Left lung (tissue), 14 donors: ENCODE measurements at places on chromosomes 6 and 20. TPM values are rescaled to one million over a fixed set of nuclear protein-coding genes. Genes with fewer than 3 reads are reported as not detected.
A peak's percentile ranks its signal among the peaks of the same experiment; 100 is the strongest.

The SRSF12 gene
- 8.8 TPM for polyA plus RNA-seq

The BPIFB1 gene
- 0.15 TPM for polyA plus RNA-seq

The LINC00237 gene
- not detected for polyA plus RNA-seq

The SCUBE3 gene
- 4.6 TPM for polyA plus RNA-seq

The CALHM5 gene
- 5.8 TPM for polyA plus RNA-seq

The YIPF3 gene
- 137 TPM for polyA plus RNA-seq

DNA sequence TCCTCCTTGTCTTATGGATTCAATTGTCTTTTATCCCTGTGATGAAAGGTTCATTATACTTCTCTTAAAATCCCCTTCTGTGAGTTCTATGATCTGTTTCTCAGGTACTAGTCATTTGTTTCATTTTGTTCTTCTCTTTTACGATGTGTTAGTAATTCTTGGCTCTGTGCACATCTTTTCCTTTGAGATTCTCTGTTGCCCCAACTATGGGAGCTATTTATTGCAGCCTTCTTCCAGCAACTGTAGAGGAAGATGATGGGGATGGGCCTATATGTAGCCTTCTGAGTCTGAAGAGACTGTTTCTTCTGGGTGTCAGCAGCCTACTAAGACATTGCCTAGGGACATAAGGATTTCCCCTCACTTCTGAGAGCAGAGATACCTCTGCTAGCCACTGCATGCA lies 50.4 kb upstream of the TRERF1 start:
- no peak for DNase-seq

DNA sequence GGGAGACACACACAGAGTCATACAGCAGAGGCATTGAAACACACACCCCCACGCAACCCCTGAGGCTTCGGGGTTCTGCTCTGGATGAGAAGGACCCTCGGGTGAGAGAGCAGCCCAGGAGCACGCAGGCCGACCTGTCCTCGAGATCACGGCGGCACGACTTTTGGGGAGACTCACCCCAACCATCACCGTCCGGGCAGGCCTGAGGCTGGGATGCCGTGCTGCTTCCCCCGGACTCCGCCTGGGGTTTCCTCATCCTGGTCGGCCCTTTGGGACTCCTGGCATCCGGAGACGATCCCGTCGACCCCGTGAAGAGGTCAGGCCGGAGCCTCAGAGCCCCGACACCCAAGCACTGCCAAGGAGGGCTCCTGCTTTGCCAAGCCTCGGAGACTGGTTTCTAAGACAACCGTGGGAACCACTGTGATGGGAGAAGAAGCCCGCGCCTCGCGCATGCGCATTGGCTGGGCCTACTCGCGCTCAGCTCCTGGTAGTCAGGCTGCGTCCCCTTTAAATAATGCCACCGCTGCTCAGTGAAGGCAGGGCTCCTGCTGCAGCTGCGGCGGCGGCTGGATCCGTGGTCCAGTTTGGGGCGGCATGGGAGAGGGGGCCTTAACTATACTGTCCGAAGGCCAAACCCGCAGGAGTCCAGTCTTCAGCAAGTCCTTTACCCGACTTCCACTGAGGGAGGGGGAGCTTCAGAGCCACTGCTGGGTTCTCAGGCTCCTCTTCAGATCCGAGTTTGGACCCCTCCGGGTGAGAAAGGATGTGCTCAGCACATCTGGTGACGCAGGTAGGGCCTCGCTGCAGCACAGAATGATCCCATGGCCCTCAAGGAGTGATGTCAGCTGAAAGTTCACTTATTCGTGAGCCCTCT lies 171.4 kb upstream of the ZNF337 start:
- peak; percentile 88 for DNase-seq

DNA sequence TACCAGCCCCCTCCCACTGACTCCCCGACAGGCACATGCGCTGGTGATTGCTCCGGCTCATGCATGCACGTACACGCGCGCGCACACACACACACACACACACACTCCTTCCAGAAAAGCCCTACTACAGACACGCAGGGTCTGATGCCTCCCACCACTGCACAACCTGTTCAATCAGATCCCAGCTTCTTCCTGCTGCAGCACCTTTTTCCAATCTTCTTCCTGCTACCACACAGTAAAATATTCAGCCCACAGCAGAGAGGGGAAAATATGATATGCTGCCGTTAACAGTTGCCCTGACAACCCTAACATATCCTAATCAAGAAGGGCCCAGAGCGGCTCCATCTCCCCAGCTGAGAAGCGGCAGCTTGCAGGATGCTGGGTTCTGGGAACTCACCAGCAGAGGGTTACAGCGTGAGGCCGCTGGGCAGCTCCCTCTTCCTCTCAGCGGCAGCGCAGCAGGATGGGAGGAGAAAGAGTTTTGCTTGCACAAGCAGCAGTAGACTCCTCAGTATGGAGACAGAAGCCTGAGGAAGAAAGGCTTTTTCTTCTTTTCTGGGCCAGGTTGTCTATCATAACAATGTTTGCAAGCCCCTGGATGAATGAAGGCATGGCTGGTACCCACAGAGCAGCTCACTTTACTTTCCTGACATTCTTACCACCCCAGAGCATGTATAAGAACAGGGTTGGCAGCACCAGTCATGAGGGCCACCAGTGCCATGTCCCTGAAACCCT lies 23.9 kb downstream of the MAP7 start:
- DNase-seq = no peak

DNA sequence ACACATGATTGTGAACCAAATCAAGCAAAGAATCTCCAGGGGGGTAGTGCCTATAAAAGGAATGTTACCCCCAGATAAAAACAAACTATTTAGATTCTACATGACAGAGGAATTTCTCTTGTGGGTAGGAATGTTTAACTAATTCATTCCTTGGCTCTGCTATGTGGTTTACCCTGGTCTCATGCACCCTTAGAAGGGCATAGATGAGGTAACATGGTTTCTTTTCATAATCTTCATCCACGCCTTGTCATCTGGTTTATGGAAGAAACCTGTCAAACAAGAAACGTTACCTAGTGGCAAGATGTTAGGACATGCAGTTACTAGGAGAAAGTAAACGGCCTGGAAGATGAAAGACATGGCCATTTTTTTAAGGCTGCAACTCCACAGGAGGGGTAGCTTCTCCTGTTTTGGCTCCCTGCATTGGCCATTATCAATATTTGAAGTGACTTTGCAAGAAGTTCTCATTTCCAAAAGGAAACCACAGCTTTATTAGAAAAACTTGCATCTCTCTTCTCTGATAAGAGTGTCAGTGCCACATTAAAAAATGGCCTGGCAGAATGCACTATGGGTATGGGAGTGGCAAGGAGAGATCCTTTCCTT lies 45.5 kb downstream of the STX11 start:
- no peak for DNase-seq

DNA sequence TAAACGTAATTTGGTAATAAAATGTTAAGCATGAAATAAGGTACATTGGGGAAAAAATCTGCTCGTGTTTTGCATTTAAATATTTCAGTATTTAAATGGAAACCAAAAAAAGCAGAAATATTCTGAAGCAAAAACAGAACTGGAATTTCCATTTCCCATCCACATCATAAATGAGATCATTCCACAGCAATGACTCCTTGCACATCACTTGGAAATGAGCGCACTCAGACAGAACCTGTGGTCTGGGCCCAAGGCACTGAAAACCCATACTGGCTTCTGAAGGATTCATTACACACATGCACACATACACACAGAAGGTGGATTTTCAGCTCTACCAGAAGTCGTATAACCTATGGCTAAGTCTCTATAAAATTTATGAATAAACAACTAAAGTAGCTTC lies 174.8 kb downstream of the IBTK start:
- no peak for DNase-seq

GRCh38 chr6:70289299-70289698 lies 13.6 kb downstream of the COL9A1 start:
- no peak for DNase-seq
